Neuronal stem cell (in vitro differentiated cells): ENCODE measurements at places on chromosomes 12 and 14.

GRCh38 chr12:125836647-125837046 is 771.4 kb downstream of the AACS start:
- no peak for DNase-seq

DNA sequence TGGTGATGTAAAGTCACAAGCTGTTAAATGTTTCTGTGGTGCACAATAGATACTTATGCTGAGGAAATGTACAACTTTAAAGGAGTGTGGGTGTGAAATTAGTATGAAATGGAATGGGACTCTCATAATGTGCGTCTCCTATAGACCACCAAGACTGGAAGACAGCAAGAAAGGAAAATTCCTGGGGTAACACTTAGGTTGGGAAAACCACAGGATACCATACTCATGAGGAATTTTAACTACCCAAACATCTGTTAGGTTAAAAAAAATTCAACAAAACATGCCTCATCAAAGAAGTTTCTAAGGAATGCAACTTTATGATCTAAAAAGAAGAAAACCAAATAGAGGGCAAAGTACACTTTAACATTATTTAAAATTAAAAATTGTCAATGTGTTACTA is 113.7 kb upstream of the MYF6 start:
- DNase-seq = no peak

GRCh38 chr14:32011225-32011624 is 65.9 kb upstream of the ARHGAP5 start:
- DNase-seq = no peak

- DNase-seq = no peak
These were observed 50.2 kb downstream of the ZFYVE26 start for GRCh38 chr14:67766035-67766680.

- no peak for DNase-seq
These were observed 13.4 kb downstream of the CSRNP2 start for GRCh38 chr12:51070004-51070403.

DNA sequence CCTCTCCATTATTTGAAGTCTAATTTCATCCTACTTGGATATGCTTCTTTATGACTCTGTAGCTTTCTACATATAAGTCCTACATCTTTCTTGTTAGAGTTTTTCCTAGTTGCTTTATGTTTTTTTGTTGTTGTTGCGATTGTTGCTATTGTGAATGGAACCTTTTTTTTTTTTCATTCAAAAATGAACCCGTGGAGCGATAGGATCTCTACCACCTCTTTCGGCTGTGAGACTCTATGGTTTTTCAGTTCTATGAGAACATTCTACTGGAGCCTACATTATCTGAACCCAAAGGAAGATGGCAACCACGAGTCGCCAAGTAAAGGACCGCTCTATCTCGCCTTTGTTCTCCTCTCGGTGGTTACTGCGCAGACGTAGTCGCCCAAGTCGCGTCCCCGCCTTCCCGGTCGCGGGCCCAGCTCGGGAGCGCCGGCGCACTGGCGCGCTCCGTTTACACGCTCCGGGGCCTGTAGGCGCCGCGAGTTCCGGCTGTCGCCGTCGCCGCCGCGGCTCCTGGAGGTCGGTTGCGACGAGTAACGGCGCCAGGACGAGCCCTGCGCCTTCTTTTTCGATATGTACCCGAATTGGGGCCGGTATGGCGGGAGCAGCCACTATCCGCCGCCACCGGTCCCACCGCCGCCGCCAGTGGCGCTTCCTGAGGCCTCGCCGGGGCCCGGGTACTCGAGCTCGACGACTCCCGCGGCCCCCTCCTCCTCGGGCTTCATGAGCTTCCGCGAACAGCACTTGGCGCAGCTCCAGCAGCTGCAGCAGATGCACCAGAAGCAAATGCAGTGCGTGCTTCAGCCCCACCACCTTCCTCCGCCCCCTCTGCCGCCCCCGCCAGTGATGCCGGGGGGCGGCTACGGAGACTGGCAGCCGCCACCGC is at the start of gene YLPM1:
YLPM1 (plus strand) TSS at position 400 of the 886 bp plus-strand sequence; CDS start at position 574, 174 bp downstream.
- DNase-seq = peak; percentile 93

DNA sequence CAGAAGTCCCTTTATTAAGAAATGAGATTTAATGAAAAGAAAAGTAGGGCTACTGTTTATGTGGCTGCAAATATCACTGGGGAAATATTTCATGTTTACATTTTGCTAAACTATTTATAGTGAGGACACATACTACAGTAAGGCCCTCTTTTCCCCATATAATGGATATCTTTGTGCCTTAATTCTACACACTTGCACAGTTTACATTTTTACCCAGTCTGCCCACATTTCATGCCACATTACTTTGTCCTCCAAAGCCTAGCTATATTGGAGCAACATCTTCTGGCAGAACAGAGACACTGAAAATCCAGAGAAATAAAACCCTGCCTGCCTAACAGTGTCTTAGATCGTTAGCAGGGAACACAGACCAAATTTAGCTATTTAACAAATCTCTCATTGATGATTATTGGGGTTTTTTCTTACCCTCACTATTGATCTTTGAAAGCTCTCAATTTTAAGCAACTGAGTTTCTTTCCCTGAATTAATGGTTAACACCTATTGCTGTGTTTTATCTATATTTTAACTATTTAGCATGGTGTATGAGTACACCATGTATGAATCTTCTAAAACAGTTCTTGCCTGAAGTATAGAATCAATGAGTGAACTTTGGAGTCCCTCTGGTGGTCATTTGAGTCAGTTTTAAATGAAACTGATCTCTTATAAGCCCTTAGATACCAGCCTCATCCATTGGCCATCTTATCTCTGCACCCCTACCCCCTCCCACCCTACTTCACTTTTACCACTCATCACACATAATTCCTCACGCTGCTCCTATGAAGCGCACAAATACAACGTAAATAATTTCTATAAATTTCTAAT is 170.2 kb downstream of the BCAT1 start:
- DNase-seq = peak; percentile 45

GRCh38 chr12:70763666-70764065 is 126.4 kb upstream of the PTPRB start:
- DNase-seq = no peak

- DNase-seq = no peak
These were observed 12.5 kb upstream of the TEX22 start for GRCh38 chr14:105385698-105386365.

GRCh38 chr14:23126548-23127278 is 7.7 kb upstream of the CEBPE start:
- no peak for DNase-seq

GRCh38 chr12:101305226-101305779 is 25.4 kb downstream of the UTP20 start:
- DNase-seq = no peak

GRCh38 chr12:43550831-43551271 is 1.2 kb downstream of the ADAMTS20 start:
- DNase-seq = peak; percentile 5

DNA sequence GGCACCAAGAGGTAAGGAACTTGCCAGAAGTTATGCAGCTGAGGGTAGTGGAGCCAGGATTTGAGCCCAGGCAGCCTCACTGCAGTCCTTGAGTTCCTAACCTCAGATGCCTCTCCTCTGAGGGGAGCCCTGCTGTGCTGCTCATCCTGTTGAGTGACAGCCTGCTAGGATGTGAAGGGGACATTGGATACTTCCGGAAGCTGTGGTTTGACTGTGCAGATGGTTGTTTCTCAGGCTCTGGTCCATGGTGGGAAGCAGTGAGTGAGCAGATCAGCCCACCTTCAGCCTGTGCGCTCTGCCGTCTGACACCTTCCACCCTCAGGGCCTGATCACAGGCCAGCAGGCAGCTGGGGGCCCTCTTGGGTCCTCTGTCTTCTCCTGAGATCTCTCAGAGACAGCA is 253.2 kb downstream of the CACNA1C start:
- no peak for DNase-seq

DNA sequence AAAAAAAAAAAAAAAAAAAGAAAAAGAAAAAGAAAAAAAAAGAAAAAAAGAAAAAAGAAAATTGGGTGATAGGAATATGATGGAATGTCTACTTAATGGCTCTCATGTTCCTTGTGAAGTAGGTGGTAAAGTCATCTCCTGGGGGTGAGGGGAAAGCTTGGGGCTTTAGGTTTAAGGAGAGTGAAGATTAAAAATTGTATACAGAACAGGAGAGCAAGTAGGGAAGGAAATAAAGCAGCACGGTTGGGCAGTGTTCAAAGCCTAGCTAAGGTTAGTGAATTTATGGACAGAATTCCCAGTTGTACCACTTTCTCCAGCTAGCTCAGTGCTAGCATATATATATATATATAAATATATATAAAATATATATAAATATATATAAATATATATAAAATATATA is 40.0 kb upstream of the SLC2A13 start:
- DNase-seq = no peak

DNA sequence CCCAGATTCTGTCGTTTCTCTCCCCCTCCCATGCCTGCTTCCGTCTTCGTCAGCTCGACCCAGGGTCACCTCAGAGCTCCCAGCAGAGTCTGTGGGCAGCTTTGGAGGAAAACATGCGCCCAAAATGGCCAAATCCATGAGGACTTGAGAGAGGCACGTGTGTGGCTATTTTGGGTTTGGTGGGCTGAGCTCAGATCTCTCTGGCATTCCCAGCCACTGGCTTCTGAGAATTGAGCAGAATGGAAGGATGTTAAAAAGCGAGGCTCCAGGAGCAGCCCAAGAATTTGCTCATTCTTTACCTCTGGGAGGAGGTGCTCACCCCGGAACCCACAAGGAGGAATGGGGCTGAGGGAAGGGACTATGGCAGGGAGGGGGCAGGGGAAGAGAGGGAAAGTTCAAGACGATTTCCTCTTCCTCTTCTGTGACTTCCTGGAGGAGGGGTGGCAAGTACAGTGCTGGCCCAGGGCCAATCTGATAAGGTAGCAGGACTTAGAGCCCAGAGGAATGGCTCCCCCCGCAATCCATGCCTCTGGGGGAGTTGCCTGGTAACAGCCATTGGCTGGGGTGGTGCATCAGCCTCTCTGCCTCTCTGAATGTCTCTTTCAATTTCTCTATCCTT is 20.1 kb downstream of the TSPAN9 start:
- DNase-seq = no peak

DNA sequence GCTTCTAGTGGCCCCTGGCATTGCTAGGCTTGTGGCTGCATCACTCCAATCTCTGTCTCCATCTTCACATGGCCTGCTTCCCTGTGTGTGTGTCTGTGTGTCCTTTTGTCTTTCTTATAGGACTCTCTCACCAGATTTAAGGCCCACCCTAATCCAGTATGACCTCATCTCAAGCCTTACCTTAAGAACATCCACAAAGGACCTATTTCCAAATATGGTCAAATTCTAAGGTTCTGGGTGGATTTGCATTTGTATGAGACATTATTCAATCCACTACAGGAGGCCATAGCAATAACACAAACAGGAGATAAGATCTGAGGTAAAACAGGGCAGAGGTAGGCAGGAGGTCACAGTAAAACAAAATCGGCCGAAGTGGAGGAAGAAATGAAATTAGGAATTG is 375.9 kb downstream of the BTG1 start:
- no peak for DNase-seq

DNA sequence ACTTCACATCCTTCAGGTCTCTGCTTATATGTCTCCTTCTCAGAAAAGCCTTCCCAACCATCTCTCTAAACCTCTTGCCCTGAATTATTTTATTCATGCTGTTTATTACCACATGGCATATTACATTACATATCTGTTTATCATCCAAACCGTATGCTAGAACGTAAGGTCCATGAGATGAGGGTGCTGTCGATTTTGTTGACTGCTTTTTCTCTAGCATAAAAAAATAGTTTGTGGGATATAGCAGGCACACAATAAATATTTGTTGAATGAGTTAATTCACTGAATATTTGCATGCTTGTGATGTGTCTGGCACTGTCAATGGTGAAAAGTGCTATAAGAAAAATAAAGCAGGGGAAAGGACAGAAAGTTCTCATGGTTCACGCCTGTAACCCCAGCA is 22.9 kb downstream of the SAMD4A start:
- DNase-seq = no peak

GRCh38 chr14:20671597-20672283 is 12.6 kb upstream of the RNASE4 start:
- DNase-seq = no peak

- no peak for DNase-seq
These were observed 177.5 kb downstream of the ADGRD1 start for GRCh38 chr12:131131077-131131807.

GRCh38 chr14:68666236-68666635 is 126.6 kb downstream of the ZFP36L1 start:
- DNase-seq = no peak

DNA sequence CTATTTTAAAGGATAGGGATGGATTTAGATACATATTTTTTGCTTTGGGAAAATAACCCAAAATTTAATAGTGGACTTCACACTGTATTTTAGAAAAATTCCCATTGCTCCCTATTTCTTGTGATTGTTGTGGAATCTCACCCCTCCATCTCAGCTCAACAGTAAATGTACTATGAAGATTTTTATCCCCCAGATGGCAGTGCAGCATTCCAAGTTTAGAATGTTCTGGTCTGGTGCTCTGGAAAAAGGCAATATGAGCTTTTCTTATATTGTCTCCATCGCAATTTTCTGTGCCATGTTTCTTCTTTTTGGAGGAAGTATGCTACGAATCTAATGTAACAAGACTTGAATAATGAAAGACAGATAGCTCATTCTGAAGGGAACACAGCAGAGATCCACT is 471.7 kb upstream of the SYT1 start:
- no peak for DNase-seq

DNA sequence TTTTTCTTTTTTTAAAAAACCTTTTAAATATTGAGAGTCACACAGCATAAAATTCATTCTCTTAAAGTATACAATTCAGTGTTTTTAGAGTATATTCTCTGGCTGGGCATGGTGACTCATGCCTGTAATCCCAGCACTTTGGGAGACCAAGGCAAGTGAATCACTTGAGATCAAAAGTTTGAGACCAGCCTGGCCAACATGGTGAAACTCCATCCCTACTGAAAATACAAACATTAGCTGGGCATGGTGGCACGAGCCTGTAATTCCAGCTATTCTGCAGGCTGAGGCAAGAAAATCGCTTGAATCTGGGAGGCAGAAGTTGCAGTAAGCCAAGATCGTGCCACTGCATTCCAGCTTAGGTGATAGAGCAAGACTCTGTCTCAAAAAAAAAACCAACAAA is 68.4 kb upstream of the BCAT1 start:
- DNase-seq = no peak

GRCh38 chr12:68350753-68351152 is 18.6 kb upstream of the MDM1 start:
- DNase-seq = no peak

- no peak for DNase-seq
These were observed 49.5 kb upstream of the FOXN3 start for GRCh38 chr14:89466484-89466883.

DNA sequence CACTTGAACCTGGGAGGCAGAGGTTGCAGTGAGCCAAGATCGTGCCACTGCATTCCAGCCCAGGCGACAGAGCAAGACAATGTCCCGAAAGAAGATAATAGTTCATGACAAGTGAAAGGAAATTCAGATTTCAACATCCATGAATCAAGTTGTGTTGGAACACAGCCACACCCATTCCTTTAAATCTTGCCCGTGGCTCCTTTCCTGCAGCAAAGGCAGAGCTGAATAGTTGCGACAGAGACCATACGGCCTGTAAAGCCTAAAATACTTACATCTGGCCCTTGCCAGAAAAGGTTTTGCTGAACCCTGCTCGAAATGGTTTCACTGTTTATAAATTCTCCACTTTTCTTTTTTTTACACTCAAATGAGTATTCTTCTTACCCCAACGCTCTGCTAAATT is 17.7 kb upstream of the ITPK1 start:
- DNase-seq = no peak
